NCI-H510A (cell line): ENCODE measurements at places on chromosomes 4 and X.

DNA sequence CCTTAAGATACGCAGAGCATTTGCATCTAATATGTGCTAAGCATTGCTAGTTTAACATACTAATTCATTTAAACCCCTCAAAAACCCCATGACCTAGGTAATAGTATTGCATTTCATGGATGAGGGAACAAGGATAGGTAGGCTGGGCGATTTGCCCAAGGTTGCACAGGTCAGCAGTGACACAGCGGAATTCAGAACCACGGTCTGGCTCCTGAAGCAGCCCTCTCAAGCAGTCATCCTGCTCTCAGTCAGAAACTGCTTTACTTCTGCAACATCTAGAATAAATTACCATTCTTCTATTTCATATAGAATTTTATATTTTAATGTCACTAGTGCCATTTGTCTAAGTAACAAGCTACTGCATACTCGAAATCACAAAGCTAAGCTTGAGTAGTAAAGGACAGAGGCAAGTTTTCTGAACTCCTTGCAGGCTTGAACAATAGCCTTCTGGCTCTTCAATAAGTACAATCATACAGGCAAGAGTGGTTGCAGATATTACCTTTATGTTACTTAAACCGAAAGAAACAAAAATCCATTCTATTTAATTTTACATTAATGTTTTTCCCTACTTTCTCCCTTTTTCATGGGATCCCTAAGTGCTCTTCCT lies 555 bp upstream of the SPP1 start:
- DNase-seq = peak; percentile 35

DNA sequence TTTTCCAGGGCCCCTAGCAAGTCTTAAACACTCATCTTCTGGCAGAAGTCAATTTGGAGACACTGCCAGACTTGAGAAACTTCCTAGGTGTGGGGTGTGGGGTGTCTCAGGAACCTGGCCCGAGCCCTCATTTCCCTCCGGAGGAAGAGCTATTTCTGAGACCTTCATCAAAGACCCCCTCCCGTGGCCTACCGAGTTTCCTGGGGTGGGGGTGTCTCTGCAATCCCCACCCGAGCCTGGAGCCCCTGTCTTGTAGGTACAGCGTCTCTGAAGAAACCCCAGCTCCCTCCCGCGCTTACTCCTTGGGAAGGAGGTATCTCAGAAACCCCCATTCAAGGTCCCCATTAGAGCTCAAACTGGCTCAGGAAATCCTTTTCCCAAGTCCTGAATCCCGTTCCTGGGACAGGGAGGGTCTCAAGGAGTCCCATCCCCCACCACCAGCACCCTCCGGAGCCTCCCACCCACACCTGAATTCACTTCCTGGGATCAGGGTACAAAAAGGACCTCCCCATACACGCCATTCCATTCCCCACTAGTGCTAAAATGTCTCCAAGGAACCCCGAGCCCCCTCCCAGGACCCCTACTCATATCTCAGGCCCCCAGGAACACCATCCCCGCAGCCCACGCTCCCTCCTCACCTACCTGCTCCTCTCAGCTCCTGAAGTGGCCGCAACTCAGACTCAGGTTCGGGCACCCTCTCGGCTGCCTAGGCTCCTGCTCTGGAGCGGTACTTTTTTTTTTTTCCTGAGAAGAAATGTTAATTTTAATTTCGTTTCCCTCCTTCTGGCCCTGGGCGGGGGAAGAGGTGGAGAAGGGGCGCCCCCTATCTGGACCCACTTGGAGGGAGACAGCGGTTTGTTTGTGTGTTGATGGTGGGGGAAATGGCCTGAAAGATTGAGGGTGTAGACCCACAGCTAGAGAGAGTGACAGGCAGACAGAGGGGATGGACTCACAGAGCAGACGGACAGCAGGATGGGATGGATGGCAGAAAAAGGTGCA lies 1.1 kb downstream of the SLC38A5 start:
- DNase-seq = no peak

DNA sequence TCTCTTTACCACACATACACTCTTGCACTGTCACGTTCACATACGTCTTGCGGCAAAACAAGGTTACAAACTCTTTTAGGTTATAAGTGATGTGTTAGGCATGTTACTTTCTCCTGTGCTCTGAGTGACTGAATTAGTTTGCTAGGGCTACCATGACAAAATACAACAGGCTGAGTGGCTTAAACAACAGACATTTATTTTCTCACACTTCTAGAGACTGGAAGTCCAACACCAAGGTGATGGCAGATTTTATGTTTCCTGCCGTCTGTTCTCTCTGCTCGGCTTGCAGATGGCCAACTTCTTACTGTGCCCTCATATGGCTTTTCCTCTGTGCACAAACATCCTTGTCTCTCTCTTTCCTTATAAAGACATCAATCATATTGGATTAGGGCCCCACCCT lies 1224.3 kb upstream of the TENM3 start:
- no peak for DNase-seq

DNA sequence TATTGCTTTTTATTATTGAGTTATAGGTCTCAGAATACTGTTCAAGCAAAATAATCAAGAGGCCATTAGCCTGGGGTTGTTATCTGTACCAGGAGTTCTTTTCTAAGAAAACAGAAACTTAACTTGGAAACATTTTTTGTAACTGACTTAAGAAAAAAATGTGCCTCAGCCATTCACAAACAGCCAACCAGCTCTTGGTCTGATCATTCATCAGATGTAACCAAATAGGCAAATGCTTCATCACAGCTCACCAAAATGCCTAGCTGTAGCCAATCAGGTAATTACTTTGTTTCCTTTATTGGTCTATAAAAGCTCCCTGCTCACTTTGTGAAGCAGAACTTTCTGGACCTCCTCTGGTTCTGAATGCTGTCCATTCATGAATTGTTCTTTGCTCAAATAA lies 387.7 kb downstream of the FAT4 start:
- no peak for DNase-seq

- DNase-seq = no peak
These were observed at the start of gene GALNTL6 for GRCh38 chr4:171812665-171813525. GALNTL6 (plus strand) TSS chr4:171813404.

- DNase-seq = no peak
These were observed 33.6 kb upstream of the CCNG2 start for GRCh38 chr4:77123411-77123810.

GRCh38 chr4:26088433-26088928 lies 174.5 kb downstream of the SMIM20 start:
- DNase-seq = no peak
